ENCODE measurements at places on chromosomes 12 and 14. TPM values are rescaled to one million over a fixed set of nuclear protein-coding genes. Genes with fewer than 3 reads are reported as not detected.

DNA sequence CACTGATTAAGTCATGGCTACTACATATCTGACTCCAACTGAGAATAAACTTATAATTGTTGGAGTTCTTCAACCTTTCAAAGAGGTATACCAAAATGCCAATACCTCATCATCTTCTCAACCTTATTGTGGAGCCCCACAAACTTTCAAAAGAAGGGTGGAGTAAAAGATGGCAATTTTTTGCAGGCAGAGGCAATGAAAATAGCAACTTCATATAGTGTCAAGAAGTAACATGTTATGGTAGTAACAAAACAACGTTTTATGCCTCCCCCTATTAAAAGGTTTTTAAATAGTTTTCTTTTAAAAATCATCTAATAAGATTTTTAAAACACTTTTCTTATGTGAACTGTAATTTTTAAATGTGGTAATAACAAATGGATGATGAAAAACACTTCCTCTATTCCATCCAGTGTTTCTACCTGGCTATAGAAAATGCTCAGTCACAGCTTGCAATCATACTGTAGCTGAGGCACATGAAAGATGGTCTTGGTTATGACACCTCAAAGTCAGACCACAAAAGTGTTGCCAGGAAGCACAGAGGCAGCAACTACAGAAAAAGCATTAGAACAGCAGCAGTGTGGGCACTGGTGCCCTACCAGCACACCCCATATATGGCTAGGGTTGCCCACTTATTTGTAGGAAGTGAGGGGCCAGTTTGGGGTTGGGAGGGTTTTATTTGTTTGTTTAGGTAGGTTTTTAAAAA, 7.0 kb downstream of the PPP1R12A start:
- DNase-seq, result no peak

- no peak for DNase-seq
Observed at GRCh38 chr12:66428261-66428660, 126.0 kb downstream of the HELB start.

The TRIM9 gene
- polyA plus RNA-seq, result 0.67 TPM

- no peak for DNase-seq
Observed at GRCh38 chr14:34087571-34087970, 136.7 kb upstream of the EGLN3 start.

DNA sequence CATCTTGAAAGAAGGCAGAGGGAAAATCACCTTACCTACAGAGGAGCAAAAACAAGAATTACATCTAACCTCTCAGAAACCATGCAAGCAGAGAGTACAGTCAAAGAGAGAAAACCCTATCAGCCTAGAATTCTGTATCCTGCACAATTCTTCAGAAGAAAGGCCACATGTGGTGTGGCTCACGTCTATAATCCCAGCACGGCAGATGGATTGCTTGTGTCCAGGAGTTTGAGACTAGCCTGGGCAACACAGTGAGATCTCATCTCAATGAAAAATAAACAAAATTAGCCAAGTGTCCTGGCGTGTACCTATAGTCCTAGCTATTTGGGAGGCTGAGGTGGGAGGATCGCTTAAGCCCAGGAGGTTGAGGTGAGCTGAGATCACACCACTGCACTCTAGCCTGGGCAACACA, 48.2 kb downstream of the ATF7 start:
- no peak for DNase-seq

The TMPRSS12 gene
- polyA plus RNA-seq, result not detected

- no peak for DNase-seq
Observed at GRCh38 chr14:35430459-35431199, 26.1 kb upstream of the NFKBIA start.
